ENCODE measurements at places on chromosomes 1 and 21. TPM values are rescaled to one million over a fixed set of nuclear protein-coding genes. Genes with fewer than 3 reads are reported as not detected.

The CELA2A gene
- total RNA-seq: not detected

DNA sequence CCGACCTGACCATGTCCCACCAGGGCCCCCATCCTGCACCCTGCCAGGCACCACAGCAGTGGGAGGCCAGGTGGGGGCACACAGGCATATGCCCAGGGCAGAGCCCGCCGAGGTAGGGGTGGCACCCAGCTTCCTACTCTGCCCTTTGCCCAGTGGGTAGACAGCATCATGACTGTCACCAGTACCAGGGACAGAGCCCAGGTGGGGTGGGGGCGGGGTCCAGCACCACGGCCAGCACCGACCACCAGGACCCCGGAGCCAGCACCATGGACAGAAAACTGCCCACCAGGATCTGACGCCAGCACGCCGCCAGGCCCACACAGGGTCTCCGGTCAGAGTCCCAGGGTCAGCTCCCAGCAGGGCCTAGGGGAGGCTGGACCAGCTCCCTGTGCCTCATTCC lies 3.8 kb downstream of the TAS1R3 start:
- no peaks in the 10 kb centered on the region for H3K27me3 ChIP-seq
- DNase-seq: no peak
- H3K27ac ChIP-seq: no peak overlapping the region

DNA sequence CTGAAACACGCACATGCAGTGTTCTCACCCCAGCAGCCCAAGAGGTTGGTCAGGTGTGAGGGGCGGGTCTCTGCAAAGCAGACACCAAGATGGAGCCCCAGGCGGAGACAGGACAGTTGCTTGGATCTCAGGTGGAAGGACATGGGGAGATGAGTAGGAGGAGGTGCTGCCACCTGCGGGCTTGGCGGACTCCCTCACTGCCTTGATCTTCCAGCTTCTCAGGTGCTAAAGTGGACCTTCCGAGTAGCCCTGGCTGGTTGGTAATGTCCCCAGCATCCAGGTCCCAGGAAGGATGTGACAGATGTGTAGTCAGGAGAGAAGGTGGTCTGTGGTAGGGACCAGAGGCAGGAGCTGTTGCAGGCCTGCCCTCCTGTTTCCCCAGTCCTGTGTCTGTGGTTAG lies 114.1 kb downstream of the AJAP1 start:
- peaks cover 15% of the 10 kb centered on the region for H3K27me3 ChIP-seq
- no peak overlapping the region for H3K4me3 ChIP-seq
- H3K27ac ChIP-seq: no peak overlapping the region
- DNase-seq: no peak

DNA sequence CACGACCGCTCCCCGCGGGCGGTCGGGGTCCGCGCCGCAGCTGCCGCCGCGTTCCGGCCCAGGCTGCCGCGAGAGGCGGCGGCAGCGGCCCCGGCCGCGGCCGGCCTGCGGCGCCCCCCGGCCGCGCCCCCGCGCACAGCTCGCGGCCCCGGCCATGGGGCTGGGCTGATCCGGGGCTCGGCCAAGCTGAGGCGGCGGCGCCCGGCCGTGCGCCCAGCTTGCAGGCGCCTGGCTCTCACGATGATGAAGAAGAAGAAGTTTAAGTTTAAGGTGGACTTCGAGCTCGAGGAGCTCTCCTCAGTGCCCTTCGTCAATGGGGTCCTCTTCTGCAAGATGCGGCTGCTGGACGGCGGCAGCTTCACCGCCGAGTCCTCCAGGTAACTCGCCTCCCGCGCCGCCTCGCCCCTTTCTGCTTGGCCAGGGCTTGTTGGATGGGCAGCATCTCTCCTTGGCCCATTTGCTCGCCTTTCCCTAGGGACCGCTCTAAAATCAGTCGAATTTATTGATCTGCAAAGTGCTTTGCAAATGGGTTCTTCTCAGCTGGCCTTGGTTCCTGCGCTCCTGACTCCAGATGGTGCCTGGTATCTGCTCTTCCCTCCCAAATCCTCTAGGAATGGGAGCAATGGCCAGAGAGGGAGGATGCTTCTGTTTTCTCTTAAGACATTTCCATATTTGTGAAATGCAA lies 431 bp downstream of the EEIG2 start:
- H3K4me3 ChIP-seq: peak overlapping the region; percentile 69
- no peaks in the 10 kb centered on the region for H3K36me3 ChIP-seq
- H3K27me3 ChIP-seq: no peaks in the 10 kb centered on the region
- peaks cover 26% of the 10 kb centered on the region for H3K4me1 ChIP-seq

The UMODL1 gene
- not detected for total RNA-seq

GRCh38 chr1:110229348-110230001 lies 19.4 kb downstream of the KCNC4 start:
- H3K4me1 ChIP-seq: peaks cover 60% of the 10 kb centered on the region

DNA sequence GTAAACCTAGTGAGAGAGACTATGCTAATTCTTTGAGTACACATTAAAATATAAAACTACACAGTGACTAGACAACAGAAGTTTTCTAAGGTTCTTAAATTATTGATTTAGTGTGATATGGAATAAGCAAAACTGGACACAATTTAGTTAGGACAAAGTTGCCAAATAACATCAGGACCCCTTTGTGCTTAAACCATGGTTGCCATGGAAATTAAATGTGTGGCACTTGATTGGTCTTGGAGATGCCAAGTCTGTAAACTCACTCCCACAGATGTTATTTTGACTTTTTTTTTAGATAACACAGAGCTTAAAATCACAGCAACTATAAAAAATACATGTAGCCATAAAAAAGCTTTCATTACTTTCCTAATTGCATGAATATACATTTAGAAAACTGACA lies 234.6 kb downstream of the BRINP3 start:
- no peak overlapping the region for H3K27ac ChIP-seq
- no peaks in the 10 kb centered on the region for H3K36me3 ChIP-seq
- no peaks in the 10 kb centered on the region for H3K27me3 ChIP-seq
- no peak for DNase-seq

The MSH4 gene
- 0.50 TPM for total RNA-seq

The PER3 gene
- 32.9 TPM for total RNA-seq

DNA sequence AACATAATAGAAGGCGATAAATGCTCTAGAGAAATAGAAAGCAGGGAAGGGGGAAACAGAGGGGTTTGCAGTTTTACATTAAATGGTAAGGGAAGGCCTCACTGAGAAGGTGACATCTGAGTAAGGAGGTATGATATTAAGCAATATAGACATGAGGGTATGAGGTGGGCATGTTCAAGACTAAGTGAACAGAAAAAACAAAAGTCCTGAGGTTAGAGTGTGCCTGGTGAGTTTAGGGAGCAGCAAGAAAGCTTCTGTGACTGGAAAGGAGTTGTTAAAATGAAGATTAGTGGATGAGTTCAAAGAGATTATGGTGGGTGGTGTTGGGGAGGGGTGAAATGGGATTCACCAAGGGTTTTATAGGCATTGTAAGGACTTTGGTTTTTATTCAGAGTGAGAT lies 8.6 kb downstream of the RPRD2 start:
- 0 out of 2 replicates have a peak, but pooled peaks cover 3% of the 10 kb centered on the region for H3K36me3 ChIP-seq
- DNase-seq: no peak
- H3K4me3 ChIP-seq: no peak overlapping the region
- H3K4me1 ChIP-seq: 0 out of 2 replicates have a peak, but pooled peaks cover 3% of the 10 kb centered on the region
- H3K27ac ChIP-seq: no peak overlapping the region

- no peak for DNase-seq
- no peak overlapping the region for H3K4me3 ChIP-seq
- H3K27me3 ChIP-seq: no peaks in the 10 kb centered on the region
- H3K4me1 ChIP-seq: peaks cover 35% of the 10 kb centered on the region
- no peak overlapping the region for H3K27ac ChIP-seq
- H3K36me3 ChIP-seq: no peaks in the 10 kb centered on the region
Observed at GRCh38 chr1:46166521-46167462, 8.1 kb upstream of the TSPAN1 start.

DNA sequence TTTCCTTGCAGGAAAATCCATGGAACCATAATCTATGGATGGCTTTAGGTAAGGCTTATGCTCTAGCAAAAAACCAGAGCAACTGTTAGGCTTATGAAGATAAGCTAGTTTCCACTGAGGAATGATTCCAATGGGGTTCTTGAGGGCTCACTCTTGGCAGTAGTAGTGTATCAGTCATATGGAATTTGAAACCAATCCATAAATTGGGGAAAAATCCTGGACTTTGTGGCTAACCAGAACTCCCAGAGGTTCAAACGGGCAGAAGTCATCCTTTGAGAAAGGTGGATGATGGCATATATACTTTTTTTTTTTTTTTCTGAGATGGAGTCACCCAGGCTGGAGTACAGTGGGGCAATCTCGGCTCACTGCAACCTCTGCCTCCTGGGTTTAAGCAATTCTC lies 54.2 kb upstream of the ATF3 start:
- no peaks in the 10 kb centered on the region for H3K27me3 ChIP-seq
- H3K4me3 ChIP-seq: no peak overlapping the region
- H3K27ac ChIP-seq: no peak overlapping the region
- no peaks in the 10 kb centered on the region for H3K36me3 ChIP-seq
- H3K4me1 ChIP-seq: peaks cover 4% of the 10 kb centered on the region

The LIN28A gene
- total RNA-seq: not detected

DNA sequence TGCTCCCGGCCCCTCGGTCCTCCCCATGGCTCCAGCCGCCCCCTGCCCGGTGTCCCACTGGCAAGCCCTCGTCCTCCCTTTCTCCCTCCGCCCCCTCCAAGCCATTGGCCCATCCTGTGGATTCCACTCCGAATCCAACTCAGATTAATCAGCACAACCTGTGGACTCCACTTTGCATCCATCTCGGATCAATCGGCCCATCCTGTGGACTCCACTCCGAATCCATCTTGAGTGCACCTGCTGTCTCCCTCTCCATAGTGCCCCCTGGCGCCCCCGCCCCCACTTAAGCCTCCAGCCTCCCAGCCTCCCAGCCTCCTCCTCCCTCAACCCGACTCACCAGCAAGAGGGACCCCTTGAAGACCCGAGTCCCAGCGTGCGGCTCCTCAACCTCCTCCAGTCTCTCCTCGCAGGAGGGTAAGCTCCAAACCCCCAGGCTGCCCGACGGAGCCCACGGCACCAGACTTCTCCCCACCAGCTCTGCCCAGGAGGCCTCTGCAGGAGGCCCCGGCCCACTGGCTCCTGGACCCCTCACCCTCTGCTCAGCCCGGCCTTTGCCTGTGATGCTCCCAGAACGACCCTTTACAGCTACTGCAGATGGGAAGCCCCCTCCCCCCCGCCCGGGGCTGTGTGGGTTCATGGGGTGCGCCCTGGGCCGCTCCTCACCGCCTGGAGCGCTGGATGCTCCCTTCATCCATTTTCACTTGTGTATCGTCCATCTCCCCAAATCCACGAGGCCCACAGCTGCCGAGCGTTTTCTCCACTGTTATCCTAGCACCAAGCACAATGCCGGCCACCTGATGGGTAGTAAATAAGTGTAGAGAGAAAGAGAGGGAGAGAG lies 40.6 kb upstream of the TSPEAR start:
- H3K4me3 ChIP-seq: no peak overlapping the region
- DNase-seq: no peak
- H3K27me3 ChIP-seq: no peaks in the 10 kb centered on the region
- no peak overlapping the region for H3K27ac ChIP-seq

The PM20D1 gene
- total RNA-seq: not detected

GRCh38 chr1:8136766-8137165 lies 110.7 kb upstream of the ERRFI1 start:
- DNase-seq: no peak
- peaks cover 83% of the 10 kb centered on the region for H3K4me1 ChIP-seq
- H3K27me3 ChIP-seq: no peaks in the 10 kb centered on the region
- 0 out of 2 replicates have a peak overlapping the region, but pooled peaks have one; percentile 40 for H3K4me3 ChIP-seq
- H3K27ac ChIP-seq: peak overlapping the region; percentile 100

The KCNE2 gene
- total RNA-seq: not detected

DNA sequence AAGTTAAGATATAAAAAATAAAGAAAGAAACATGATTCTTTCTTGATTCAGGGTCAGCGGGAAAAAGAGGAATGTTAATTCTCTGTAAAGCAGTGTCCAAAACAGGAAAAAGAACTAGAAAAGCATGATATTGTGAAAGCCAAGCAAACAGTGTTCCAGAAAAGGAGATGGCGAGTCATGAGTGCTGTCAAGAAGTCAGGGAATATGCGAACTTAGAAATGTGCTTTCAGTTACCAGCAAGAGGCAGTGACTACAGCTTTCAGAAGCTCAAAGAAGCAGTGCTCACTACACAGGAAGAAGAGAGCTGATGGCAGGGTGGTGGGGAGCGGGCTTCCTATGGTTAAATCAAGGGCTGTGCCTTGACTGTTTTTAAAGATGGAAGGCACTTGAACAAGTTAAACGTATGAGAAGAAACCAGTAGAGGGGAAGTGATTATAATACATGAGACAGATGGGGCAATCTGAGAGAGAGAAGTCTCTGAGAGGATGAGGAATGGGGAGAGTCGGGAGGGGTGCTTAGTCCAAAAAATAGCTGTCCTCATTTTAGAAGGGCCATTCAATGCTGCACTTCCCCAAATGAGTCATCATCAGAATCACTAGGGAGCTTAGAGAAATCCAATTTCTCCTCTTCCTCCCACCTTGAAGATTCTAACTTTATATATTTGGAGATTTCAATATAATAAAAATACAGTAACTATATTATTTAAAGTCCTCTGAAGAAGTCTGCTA lies 90.4 kb downstream of the KCNK1 start:
- H3K27ac ChIP-seq: peak overlapping the region; percentile 72
- peak; percentile 78 for DNase-seq
- H3K4me3 ChIP-seq: peak overlapping the region; percentile 10
- peaks cover 67% of the 10 kb centered on the region for H3K4me1 ChIP-seq
- 0 out of 2 replicates have a peak, but pooled peaks cover 4% of the 10 kb centered on the region for H3K36me3 ChIP-seq

The PLEKHN1 gene
- 9.1 TPM for total RNA-seq

The BRDT gene
- not detected for total RNA-seq

The BNIPL gene
- 3.0 TPM for total RNA-seq

- no peak overlapping the region for H3K27ac ChIP-seq
- no peak overlapping the region for H3K4me3 ChIP-seq
- H3K36me3 ChIP-seq: no peaks in the 10 kb centered on the region
- peaks cover 9% of the 10 kb centered on the region for H3K4me1 ChIP-seq
Observed at GRCh38 chr1:170586321-170587252, 54.6 kb downstream of the GORAB start.

DNA sequence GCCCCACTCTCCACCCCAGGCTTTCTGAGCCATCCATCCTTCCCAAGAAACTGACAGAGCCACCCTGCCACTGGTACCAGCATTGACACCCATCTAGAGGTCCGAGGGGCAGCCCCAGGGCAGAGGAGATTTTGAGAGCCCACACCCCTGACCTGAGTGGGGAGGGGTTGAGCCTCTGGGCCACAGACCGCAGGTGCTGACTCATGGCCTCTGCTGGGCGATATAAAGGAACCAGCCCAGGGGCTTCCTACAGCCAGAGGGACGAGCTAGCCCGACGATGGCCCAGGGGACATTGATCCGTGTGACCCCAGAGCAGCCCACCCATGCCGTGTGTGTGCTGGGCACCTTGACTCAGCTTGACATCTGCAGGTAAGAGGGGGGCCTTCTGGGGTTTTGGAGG lies at the start of gene PADI4:
Gene PADI4, plus strand, starts transcription at position 252 of the 400 bp plus-strand sequence. Its CDS starts 26 bp downstream, at position 278.
- no peaks in the 10 kb centered on the region for H3K36me3 ChIP-seq
- DNase-seq: no peak
- no peaks in the 10 kb centered on the region for H3K27me3 ChIP-seq
- H3K27ac ChIP-seq: no peak within 1 kb of the TSS

GRCh38 chr21:29232530-29233255 lies 66.0 kb upstream of the BACH1 start:
- H3K4me1 ChIP-seq: peaks cover 14% of the 10 kb centered on the region
- peak overlapping the region; percentile 54 for H3K27ac ChIP-seq
- no peak overlapping the region for H3K4me3 ChIP-seq
- DNase-seq: peak; percentile 57
- no peaks in the 10 kb centered on the region for H3K27me3 ChIP-seq
